ENCODE measurements at places on chromosomes 11 and 22.
A peak's percentile ranks its signal among the peaks of the same experiment; 100 is the strongest.

- no peak for DNase-seq
Measured at GRCh38 chr22:19128946-19129727, 2.0 kb upstream of the TSSK2 start.

- peak; percentile 9 for DNase-seq
Measured at GRCh38 chr11:66388780-66389386, 17.3 kb upstream of the SLC29A2 start.

DNA sequence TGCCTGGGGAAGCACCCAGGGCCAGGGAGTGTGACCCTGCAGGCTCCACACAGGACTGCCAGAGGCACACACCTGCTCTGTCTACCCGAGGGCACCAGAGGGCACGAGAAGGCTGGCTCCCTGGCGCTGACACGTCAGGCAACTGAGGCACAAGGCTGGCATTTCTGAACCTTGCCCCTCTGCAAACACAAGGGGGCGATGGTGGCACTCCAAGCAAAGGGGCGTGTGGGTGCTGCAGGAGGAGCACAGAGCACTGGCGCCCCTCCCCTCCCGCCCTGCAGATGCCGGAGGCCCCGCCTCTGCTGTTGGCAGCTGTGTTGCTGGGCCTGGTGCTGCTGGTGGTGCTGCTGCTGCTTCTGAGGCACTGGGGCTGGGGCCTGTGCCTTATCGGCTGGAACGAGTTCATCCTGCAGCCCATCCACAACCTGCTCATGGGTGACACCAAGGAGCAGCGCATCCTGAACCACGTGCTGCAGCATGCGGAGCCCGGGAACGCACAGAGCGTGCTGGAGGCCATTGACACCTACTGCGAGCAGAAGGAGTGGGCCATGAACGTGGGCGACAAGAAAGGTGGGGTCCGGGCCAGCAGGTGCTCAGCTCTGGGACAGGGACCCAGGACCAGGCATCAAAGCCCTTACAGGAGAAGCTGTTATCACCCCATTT, 20.8 kb upstream of the TXNRD2 start:
- no peak for DNase-seq

- no peak for DNase-seq
Measured at GRCh38 chr22:26336773-26337172, 92.3 kb upstream of the ASPHD2 start.

DNA sequence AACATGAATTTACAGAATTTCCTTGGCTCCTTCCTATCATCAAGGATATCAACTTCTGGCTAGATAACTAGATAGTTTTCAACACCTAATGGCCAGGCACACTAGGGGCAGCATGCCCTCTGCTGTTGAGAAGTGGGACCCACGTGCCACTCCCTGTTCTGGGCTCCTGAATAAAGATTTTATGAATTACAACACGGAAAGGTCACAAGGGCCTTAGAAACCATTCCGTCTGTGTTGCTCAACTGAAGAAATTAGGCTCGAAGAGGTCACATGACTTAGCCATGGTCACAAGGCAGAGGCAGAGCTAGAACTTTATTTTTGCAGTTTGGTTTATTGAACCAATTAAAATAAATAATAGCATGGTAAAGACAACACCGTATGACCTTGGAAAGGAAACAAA, 36.0 kb downstream of the PRCP start:
- no peak for DNase-seq

DNA sequence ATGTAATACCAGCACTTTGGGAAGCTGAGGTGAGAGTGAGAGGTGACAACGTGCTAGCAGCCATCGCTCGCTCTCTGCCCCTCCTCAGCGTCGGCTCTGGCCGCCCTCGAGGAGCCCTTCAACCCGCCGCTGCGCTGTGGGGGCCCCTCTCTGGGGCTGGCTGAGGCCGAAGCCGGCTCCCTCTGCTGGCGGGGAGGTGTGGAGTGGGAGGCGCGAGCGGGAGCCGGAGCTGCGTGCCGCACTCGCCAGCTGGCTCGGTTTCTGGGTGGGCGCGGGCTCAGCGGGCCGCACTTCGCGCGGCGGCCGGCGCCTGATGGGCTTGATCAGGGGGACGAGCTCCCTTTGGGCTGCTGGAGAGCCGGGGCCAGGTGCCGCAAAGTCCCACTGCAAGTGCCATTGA, 98.9 kb upstream of the UBASH3B start:
- no peak for DNase-seq

DNA sequence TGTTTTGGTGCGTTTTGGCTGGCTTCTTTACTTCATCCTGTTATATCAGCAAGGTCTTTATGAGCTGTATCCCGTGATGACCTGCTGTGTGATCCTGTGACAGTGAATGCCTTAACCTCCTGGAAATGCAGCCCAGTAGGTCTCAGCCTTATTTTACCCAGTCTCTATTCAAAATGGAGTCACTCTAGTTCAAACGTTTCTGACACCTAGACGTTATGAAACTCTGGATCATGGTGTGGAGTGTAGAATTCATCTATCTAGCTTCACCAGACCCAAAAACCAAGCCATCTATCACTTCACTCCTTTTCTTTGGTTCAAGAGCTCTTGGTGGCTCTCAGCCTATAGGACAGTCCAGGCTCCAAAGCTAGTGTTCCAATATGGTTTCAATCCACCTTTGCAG, 28.2 kb upstream of the ZDHHC13 start:
- DNase-seq = no peak

GRCh38 chr11:613369-613968, 2.3 kb downstream of the IRF7 start:
- DNase-seq = no peak

DNA sequence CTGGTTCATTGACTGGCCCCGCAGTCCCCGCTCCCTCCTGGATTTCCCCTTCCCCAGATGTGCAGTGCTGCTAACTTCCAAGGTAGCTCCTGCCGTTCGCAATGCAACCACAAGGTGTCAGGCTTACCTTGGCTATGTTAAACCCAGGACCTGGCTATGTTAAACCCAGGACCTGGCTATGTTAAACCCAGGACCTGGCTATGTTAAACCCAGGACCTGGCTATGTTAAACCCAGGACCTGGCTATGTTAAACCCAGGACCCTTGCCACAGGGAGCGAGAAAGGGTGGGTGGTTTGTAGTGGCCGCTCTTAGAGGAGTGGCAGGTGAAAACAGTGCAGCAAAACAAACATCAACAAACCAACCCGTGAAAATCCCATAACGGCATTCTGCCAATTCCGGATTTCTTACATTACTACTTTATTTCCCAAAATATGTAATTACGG, 2.9 kb upstream of the ADAMTS8 start:
- no peak for DNase-seq

GRCh38 chr11:30328681-30329080, 5.8 kb downstream of the ARL14EP start:
- no peak for DNase-seq

- DNase-seq = no peak
Measured at GRCh38 chr11:66281001-66281400, 3.0 kb downstream of the CNIH2 start.

GRCh38 chr11:80669620-80670019, 1228.8 kb upstream of the TENM4 start:
- DNase-seq = no peak

DNA sequence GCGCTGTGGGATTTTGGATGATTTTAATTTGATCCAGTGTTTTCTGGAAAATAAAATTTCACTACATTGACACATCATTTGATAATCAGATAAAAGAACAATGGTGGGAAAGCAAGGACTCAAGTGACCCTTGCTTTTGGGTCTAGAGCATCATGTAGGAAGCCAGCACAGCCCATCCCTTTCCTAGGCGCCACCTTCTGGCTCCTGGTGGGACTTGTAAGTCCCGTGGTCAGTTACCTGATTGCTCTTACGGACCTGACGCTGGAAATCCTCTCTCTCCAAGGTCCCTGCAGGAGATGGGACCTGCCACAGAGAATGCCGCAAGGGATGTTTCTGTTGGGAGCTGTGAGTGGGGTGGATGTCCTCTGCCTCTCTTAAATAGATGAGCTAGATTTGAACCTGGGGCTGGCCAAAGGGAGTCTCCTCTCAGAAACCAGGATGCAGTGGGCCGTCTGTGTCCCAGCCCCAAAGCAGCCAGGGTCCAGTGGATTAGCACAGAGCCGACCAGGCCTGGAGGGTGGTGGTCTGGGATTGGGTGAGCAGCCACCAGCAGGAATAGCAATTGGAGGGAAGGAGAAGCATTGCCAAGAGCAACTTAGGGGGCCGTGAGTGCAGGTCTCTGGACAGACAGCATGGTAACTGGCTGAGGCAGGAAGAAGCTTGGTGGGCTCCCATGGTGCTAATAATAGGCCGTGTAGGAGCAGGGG, 21.7 kb downstream of the TIMP3 start:
- no peak for DNase-seq

GRCh38 chr11:94303966-94304958, at the start of gene IZUMO1R:
Gene IZUMO1R, plus strand, starts transcription at chr11:94304580. Its CDS starts 1,057 bp downstream, at chr11:94305637.
- DNase-seq = no peak

DNA sequence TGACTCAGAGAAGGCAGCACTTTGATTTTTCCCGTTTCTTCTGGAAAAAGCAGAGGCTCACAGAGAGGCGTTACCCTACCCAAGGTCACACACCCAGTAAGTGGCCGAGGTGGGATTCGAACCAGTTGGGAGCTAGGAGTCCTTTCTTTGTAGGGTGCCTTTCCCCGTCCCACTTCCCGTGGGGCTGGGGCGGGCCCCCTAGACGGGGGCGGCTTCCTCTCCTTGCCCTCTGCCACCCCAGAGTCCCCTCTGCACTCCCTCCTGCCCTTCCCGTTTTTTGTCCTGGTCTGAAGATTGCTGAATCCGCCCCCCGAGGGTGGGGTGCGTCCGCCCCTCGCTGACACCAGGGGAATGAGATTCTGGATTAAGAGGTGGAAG, 747 bp downstream of the TPCN2 start:
- DNase-seq = no peak

GRCh38 chr11:62546244-62546928, at the start of gene AHNAK:
Gene AHNAK, minus strand, starts transcription at chr11:62546806. Its CDS starts 10,708 bp downstream, at chr11:62536098.
- no peak for DNase-seq

- DNase-seq = no peak
Measured at GRCh38 chr22:23269441-23270211, 89.3 kb downstream of the BCR start.

DNA sequence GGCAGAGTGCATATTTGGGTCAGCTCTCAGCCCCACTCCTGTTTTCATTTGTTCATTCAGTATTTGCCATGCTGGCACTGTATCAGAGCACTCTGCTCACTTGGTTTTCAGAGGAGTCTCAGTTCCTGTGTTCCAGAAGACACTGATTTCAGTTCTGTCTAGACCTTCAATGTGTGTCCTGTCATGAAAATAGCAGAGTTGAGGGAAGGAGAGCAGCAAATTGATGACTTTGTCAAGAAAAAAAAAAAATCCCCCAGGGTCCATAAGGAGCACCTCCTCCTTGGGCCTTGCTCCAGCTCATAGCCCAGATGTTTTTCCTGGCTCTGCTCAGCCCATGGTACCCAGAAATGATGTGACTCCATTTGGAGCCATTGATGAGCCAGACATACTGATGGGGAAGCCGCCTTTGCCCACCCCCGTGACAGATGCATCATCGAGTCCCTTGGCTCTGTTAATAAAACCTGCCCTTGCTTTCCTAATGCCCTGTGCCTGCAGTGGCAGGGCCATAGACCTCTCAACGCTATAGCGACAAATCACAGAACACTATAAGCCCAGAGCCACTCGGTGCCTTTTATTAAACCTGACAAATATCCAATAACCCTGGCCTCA, 107.0 kb downstream of the PKNOX2 start:
- no peak for DNase-seq

- DNase-seq = no peak
Measured at GRCh38 chr11:107713009-107713408, 1.2 kb upstream of the SLN start.

GRCh38 chr22:19174106-19175025, 4.2 kb downstream of the SLC25A1 start:
- DNase-seq = peak; percentile 79

- no peak for DNase-seq
Measured at GRCh38 chr11:131773626-131774025, 403.2 kb downstream of the NTM start.

GRCh38 chr11:104799251-104799650, 99.0 kb downstream of the CASP12 start:
- DNase-seq = no peak

GRCh38 chr22:30336752-30337460, 10.2 kb upstream of the TBC1D10A start:
- no peak for DNase-seq

- DNase-seq = peak; percentile 11
Measured at GRCh38 chr11:43681401-43681942, 934 bp downstream of the HSD17B12 start.

GRCh38 chr11:109865548-109866186, 227.5 kb upstream of the ZC3H12C start:
- DNase-seq = no peak

- no peak for DNase-seq
Measured at GRCh38 chr11:92929653-92930052, 39.8 kb upstream of the MTNR1B start.

DNA sequence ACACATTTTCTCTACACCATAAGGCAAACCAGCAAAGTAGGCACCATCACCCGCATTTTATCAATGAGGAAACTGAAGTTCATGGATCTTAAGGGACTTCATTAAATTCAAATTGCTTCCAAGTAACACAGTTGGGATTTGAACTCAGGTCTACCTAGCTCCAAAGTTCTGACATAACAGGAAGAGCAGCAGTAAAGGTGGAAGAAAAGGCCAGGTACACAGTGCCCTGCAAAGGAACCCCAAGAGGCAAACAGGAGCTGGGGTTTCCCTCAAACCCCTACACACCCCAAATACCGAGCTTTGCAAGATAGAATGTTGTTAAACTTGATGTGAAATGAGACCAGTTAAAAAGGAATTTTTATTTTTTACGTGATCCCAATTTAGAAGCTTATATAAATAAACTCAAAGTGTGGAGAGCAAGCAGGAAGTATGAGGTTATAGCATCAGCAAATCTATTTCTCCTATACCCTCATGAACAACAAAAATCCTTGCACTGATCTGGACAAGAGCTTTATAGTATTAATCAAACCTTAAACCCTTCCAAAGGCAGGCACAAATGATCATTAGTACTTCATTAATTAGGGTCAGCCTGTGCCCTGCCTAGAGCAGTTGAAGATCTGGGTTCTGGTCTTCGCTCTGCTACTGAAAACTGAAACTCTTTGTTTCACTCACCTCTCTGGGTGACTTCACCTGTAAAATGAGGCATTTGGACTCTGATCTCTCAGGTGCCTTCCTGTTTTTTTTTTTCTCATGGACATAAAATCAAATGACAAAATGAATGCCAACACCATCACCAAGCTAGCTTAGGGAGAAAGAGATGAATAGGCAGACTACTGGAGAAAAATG, 36.5 kb downstream of the SYTL2 start:
- no peak for DNase-seq

DNA sequence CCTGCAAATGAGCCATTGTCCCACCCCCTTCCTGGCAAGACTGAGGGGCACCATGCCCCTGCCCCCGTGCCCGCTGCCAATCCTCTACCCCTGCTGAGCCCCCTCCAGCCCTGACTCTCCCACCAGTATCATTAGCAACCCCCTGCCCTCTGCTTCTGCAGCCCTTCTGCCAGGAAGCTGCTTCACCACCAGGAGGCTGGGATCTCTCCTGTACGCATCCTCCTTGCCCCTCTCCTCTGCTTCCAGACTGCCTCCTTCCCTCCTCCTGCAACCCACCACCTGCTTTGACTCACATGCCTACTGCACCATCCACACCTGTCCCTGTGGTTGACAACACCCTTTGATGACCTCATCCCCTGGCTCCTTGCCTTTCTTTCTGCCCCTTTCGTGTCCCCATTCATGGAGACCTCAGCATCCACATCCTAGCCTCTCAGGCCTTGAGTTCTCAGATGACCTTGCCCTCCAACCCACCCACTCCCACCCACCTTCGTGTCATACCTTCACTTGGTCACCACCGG, 13.4 kb upstream of the PNPLA3 start:
- DNase-seq = no peak

All from GM04503 (cell line).